ENCODE measurements at places on chromosomes 2 and 18. TPM values are rescaled to one million over a fixed set of nuclear protein-coding genes. Genes with fewer than 3 reads are reported as not detected.
A peak's percentile ranks its signal among the peaks of the same experiment; 100 is the strongest.

DNA sequence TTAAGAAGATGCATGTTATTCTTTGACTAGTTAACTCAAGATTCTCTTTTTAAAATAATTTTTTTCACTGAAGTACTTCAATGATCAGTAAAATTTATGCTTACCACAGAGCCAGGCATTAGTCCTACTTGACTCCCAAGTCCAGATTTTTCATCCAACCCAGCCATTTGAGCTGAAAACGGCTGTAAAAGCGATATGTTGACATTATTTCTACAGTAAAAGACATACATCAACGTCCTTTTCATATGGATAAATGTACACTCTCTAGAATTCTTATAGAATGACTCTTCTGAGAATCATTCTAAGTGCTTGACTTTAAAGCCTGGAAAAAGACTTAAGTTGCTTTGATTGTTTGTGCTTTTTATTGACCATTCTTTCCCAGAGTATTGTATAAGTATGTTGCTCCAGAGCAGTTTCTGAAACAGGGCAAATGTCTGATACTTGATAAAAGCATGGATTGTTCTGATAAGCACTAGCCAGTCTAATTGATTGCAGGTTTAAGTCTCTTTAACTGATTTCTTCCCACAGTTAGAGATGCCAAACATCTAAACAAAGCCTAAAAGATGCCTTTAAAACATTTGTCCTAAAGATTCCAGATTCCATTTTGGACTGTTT lies 90.9 kb downstream of the COL5A2 start:
- DNase-seq: peak; percentile 35

GRCh38 chr2:216687646-216688045 lies 7.7 kb downstream of the IGFBP5 start:
- DNase-seq: no peak

DNA sequence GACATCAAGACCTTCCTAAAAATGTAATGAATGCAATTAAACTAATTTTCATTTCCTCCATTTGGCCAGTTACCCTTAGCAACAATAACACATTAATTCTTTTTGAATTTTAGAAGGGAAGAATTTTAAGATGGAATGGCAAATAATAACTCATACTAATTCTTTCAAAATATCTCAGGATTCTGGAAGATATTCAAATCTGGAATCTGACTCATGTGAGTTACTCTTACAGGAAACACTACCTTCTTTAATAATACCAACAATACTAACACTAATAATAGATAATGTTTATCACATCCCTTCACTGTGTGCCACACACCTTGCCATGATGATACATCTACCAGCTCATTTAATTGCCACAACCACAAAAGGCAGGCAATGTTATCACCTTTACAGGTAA lies 46.4 kb downstream of the ZNF521 start:
- DNase-seq: no peak

DNA sequence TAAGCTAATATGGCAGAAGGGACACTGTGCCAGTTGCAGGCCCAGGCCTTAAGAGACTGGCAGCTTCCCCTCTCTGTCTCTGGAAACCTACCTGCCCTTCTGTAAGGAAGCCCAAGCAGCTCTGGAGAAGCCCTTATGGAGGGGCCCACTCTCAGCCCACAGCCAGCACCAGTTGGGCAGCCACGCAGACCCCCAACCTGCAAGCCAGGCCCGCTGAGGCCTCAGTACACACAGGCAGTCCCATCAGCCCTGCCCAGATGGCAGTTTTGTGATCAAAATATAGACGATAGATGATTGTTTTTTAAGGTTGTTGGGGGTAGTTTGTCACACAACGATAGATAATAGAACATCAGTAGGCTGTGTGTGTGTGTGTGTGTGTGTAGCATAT lies 36.8 kb upstream of the ALPP start:
- DNase-seq: no peak

DNA sequence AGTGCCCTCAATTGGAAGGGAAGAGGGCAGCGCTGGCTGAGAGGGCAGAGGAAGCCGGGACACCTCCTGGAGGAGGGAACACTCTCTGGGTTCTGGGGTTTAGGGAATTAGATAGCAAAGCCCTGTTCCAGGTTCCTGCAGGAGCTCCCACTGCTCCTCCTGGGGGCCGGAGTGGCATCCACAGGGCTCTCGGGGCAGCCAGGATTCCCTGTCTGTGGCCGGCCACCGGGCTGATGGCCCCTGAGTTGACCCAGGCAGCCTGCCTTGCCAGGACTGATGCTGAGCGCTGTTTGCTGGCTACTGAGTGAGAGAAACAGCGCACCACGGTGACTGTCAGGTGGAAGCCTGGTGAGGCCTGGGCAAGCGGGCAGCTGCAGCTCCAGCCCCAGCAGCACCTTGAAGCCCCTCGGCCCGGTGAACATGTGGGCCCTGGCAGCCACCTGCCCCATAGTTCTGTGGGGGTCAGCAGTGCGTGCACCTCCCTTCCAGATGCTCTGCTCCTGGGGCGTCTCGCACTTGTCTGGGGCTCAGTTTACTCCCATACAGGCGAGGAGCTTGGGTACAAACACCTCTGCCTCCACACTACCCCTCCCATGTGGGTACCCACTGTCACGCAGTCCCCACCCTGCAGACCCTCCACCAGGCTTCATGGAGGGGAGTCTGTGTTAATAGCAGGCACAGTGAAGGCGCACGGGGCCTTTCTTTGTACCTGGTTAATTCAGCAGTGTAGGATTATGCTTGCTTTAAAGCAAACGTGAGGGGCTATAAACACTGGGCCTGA lies 7.7 kb upstream of the ALLC start:
- no peak for DNase-seq

- no peak for DNase-seq
Observed at GRCh38 chr2:129170570-129170969, 808.9 kb upstream of the RAB6C start.

- DNase-seq: no peak
Observed at GRCh38 chr2:39491653-39492052, 54.6 kb upstream of the MAP4K3 start.

DNA sequence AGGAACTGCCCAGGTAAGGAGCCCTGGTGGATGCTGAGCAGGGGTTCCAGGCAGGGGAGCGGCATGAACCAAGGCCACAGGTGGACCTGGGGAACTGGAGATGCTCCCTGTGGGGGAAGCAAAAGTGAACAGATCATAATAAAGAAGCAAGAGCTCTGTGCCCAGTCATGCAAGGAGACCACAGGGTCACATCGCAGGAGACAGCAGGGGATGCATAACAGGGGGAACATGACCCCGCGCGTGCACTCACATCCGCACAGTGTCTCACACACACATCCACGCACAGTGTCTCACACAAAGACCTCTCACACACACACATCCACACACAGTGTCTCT lies 473.3 kb upstream of the HS6ST1 start:
- DNase-seq: no peak

- DNase-seq: no peak
Observed at GRCh38 chr18:3115447-3116030, 102.6 kb upstream of the LPIN2 start.

GRCh38 chr2:158953926-158954763 lies 14.3 kb upstream of the TANC1 start:
- DNase-seq: peak; percentile 80

GRCh38 chr2:11669454-11670291 lies at the start of gene NTSR2:
TSS of gene NTSR2 (minus strand) at chr2:11670195. CDS start at chr2:11670129, 66 bp downstream.
- DNase-seq: peak; percentile 62

- DNase-seq: no peak
Observed at GRCh38 chr18:35605686-35606417, 24.3 kb downstream of the GALNT1 start.

Gene PLEKHM3
- total RNA-seq: 4.9 TPM

Gene ABCG5
- not detected for total RNA-seq

Gene CTNNA2
- total RNA-seq: not detected

Gene LDLRAD4
- 8.7 TPM for total RNA-seq

Gene FAM228A
- total RNA-seq: not detected

Measured in stomach (tissue), 19 donors.